AG08395 (cell line): ENCODE measurements at places on chromosomes 4 and X.
A peak's percentile ranks its signal among the peaks of the same experiment; 100 is the strongest.

- DNase-seq: no peak
These were observed 38.2 kb upstream of the TMPRSS11B start for GRCh38 chr4:68283714-68284113.

GRCh38 chr4:80365928-80366327 lies 30.4 kb downstream of the CFAP299 start:
- DNase-seq: peak; percentile 84

GRCh38 chr4:113317523-113317922 lies 268.1 kb downstream of the ANK2 start:
- DNase-seq: no peak

DNA sequence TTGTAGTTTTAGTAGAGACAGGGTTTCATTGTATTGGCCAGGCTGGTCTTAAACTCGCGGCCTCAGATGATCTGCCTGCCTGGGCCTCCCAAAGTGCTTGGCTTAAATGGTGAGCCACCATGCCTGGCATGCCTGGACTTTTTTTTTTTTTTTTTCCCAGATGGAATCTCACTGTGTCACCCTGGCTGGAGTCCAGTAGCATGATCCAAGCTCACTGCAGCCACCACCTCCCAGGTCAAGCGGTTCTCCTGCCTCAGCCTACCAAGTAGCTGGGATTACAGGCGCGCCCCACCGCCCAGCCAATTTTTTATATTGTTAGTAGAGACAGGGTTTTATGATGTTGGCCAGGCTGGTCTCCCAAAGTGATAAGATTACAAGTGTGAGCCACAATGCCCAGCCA lies 8.4 kb downstream of the UBE2K start:
- peak; percentile 35 for DNase-seq

DNA sequence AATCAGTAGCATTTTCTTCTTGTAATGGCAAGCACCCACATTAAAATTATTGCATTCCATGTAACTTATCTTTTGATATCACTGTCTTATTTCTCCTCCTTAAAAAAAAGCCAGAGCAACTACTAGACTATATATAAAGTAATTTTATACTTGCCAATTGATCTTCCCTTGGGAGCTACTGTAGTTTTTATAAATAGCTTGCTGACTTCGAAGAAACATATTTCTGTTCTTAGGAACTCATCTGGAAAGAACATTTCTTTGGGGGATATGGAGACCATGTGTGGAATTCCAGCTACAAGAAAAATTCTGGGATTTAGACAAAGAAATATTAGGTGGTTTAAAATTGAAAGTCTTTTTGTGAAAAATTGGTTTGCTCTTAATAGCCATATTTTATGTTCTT lies 94.9 kb downstream of the BMPR1B start:
- no peak for DNase-seq
